ENCODE measurements at places on chromosomes 2 and 18.

- no peak for DNase-seq
Observed at GRCh38 chr18:2535419-2535910, 35.8 kb downstream of the METTL4 start.

DNA sequence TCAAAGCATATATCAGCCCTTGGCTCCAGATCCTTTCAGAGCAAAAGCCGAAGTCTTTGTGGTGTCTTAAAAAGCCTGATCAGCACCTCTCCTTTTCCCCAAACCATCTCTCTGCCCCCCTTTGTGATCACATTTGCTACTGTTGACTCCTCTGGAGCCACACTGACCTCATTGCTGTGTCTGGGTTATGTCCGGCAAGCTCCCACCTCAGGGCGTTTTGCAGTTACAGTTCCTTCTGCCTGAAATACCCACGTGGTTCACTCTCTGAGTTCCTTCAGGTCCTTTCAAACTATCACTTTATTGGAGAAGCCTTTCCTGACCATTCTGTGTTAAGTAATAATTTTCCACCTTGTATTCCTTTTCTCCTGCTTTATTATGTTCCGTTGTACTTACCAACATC is 11.8 kb downstream of the C2orf69 start:
- DNase-seq: no peak

GRCh38 chr18:58391932-58392323 is 237.0 kb downstream of the ALPK2 start:
- DNase-seq: no peak

DNA sequence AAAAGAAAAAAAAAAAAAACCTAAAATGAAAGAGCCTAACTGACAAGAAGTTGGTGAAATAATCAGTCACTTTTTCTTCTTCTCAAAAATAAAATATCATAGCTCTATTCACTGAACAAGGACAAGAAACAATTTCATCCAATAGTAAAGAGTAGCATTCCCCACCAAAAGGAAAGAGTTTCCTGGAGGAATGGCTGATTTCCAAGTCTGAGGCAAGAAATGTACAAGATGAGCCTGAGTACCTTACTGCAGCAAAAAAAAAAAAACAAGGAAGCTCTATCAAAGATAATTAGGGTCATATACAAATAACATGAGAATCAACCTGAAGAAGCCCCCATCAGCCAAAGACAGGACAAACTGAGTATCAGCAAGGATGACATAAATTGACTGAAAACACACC is 11.5 kb downstream of the ROCK1 start:
- no peak for DNase-seq

DNA sequence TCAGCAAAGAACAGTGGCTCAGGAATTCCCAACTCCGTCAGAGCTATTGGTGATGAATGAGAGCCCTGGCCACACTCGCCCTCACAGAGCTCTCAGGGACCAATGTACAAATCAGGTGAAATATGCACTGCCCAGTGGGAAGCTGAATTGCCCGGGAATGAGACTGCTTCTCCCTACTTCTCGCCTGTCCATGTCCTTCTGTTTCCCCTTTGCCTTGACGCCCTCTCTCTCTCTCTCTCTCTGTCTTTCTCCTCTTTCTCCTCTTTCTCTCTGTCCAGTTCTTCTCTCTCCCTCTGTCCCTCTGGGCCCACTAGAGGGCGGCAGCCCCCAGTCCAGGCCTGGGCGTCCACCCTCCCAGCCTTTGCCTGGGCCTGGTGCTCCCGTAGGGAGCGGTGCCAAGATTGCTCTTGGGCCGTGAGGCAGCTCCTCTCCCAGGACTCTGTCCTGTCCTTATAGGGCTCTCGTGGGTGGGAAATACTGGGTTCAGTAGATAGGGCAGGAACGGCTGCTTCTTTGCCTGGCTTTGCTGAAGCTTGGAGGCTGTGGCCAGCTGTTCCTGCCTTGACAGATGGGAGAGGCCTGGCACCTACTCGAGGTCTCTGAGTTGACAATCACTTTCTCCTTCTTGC is 28.4 kb upstream of the PUM2 start:
- DNase-seq: peak; percentile 45

DNA sequence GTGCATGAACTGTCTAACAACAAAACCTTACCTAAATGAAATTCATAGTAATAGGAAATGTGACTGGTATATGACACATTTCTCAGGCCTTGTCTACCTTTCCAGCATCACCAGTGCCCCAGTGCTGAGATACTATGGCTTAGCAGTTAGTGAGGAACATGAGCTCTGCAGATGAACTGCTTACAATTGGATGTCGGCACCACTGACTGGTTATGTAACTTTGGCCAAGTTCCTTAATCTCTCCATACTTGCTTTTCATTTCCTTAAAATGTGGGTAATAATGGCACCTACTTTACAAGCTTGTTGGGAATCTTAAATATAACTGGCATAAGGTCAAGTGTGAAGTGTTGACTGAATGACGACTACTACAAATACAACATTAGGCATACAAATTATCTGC is 136.3 kb downstream of the OLA1 start:
- peak; percentile 17 for DNase-seq

GRCh38 chr2:9187620-9188214 is 18.9 kb upstream of the ASAP2 start:
- no peak for DNase-seq

- DNase-seq: peak; percentile 66
Observed at GRCh38 chr2:98455494-98455976, 10.9 kb downstream of the INPP4A start.

- peak; percentile 28 for DNase-seq
Observed at GRCh38 chr18:50559752-50560680, at the start of gene MAPK4. TSS of gene MAPK4 (plus strand) at chr18:50560087. CDS start at chr18:50663959, 103,872 bp downstream.

DNA sequence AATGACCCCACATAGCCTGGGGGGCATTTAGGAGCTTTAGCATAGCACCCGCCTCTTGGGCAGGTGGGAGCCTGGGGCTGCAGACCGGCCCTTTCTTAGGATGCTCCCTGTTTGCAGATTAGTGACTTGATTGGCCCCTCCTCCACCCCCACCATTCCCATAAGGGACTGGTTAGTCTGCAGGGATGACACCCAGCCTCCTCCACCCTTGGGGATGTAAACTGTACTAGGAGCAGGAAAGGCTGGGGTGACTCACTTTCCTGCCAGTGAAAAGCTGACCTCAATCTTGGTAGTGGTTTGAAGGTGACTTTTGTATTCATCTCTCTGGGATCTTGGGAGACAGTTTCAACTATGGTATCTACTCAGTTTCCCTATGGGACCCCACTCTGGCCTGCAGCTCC is 24.2 kb downstream of the CTIF start:
- no peak for DNase-seq

GRCh38 chr2:54665436-54665856 is 58.0 kb upstream of the EML6 start:
- DNase-seq: peak; percentile 83

DNA sequence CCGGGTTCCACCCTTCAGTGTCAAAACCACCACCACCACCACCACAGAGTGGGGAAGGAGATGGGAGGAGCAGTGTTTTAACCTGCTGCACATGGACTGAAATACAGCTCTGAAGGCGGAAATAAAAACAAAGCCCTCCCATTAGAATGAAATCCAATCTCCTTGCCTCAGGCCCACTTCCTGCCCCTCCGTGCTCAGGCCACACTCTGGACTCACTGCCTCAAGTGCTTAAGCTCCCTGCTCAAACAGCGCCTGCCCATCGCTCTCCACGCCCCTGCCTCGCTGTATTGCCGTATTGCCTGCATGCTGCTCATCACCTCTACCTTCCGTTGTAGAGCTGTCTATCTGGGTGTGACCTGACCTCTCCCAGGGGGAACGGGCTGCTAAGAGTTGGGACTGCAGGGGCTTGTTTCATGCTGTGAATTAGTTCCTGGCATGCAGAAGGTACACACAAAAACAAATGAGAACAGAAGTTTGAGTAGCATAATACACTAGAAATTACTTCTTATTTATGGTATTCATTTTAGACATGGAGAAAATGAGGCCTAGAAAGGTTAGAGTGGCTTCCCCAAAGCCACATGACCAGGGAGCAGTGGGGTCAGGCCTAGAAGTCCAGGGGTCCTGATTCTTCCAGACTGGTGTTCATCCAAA is 31.6 kb upstream of the NEB start:
- DNase-seq: no peak

- DNase-seq: peak; percentile 93
Observed at GRCh38 chr2:217218269-217219163, 358.7 kb upstream of the TNP1 start.

DNA sequence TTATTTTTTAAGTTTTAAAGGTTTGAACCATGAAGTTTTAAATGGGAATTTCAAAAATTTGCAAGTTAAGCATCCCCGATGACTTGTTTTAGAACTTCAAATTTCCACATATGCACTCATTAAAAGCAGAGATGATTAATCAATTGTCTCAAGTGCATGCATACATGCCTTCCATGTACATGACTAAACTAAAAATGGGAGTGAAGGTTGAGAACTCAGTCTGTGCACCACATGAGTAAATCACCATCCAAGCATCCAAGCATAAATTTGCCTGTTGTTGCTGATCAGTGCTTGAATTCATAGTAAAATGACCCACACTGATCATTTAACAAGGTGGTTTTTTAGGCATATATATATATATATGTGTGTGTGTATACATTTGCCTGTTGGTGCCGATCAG is 249.8 kb downstream of the ARHGAP15 start:
- no peak for DNase-seq

DNA sequence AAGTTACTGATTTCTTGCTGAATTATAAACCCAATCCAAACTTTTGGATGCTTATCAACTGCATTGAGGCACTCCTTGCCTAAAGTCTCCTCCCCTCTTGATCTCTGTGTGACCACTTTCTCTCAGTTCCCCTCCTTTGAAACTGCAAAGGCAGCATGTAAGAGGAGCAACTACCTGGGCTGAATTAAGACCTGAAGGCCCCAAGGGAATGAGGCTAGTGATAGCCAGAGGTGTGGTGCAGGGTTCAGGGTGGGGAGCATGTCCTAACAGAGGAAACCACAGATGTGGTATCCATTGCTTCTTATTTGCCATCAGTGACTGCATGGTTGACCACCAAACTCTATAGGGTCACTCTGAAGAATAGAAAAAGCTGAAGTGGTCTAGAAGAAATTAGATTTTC is 557.9 kb downstream of the TNS1 start:
- no peak for DNase-seq

GRCh38 chr2:236882930-236883329 is 202.8 kb upstream of the COPS8 start:
- no peak for DNase-seq

GRCh38 chr18:5142859-5143258 is 54.2 kb downstream of the AKAIN1 start:
- no peak for DNase-seq

- no peak for DNase-seq
Observed at GRCh38 chr2:178909507-178909906, 102.3 kb upstream of the TTN start.

DNA sequence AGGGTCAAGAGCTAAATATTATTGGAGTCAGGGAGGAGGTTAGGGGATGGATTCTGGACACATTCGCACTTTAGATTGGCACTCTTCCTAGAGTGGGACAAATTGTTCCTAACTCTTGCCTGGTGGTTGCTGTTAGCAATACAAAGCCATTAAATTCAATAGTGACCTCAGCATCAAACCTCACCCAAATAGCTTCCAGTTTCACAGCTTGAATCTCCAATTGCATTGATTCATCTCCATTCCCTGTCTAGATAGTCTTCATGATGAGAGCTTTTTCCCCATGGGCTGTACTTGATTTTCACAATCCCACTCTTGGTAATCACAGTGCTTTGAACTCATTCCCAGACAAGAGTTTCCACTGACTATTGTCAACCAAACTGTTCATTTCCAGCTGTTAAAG is 585.9 kb upstream of the SYT4 start:
- no peak for DNase-seq

DNA sequence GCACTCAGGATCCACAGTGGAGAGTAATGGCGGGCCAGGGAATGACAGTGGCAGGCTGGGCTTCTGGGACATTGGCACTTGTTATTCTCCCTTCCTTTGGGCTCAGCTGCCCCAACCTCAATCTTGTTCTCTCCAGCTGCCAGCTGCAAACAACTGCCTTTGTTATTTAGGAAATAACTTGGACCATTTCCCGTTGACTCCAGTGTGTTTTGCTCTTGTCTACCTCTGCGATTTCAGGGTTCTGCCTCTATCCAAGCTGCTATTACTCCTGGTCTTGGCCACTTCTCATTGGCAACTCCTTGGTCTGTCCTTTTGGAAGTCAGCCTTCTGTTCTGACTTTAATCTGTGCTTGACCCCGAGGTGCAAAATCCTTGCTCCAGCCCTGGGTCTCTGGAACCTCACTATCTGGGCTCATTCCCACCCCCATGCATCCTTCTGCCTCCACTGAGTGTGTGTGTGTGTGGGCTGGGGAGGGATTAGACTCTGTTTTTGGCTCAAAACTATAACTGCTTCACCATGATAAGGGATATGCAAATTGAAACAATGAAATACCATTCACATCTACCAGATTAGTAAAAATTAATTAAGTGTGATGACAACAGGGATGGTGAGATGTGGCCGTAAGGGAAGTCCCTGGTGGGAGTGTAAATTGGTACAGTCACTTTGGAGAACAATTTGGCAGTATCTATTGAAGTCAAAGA is 134.1 kb upstream of the CXCR4 start:
- DNase-seq: no peak

- no peak for DNase-seq
Observed at GRCh38 chr2:43020990-43021669, 205.3 kb downstream of the ZFP36L2 start.

DNA sequence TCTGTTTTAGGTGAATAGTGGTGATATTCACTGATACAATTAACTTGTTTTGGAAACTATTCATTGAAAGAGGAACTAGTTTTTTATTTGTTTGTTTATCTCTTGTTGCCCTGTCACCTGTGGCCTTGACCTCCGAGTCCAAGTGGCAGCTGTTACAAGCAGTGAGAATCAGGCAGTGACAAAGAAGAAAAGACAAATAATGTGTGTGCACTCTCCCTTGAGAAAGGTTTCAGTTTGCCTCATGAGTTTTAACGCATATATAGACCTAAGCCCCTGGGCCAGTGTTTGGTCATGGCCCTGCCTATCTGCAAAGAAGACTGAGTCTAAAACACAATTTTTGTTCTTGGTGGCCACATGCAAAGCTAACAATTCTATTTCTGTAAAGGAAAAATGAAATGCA is 15.3 kb downstream of the KYNU start:
- no peak for DNase-seq

- no peak for DNase-seq
Observed at GRCh38 chr2:71629273-71629672, 175.9 kb downstream of the DYSF start.

- DNase-seq: no peak
Observed at GRCh38 chr2:7077660-7078267, 160.6 kb downstream of the RNF144A start.

GRCh38 chr2:203583701-203584100 is 48.6 kb upstream of the RAPH1 start:
- DNase-seq: no peak

- DNase-seq: peak; percentile 2
Observed at GRCh38 chr18:61714421-61714820, 178.4 kb downstream of the RNF152 start.

Measured in hematopoietic multipotent progenitor cell treated with erythropoietin and hydrocortisone succinate and interleukin-3 and kit ligand, for 6 days (in vitro differentiated cells).